ENCODE measurements at places on chromosomes 6 and 20. TPM values are rescaled to one million over a fixed set of nuclear protein-coding genes. Genes with fewer than 3 reads are reported as not detected.

DNA sequence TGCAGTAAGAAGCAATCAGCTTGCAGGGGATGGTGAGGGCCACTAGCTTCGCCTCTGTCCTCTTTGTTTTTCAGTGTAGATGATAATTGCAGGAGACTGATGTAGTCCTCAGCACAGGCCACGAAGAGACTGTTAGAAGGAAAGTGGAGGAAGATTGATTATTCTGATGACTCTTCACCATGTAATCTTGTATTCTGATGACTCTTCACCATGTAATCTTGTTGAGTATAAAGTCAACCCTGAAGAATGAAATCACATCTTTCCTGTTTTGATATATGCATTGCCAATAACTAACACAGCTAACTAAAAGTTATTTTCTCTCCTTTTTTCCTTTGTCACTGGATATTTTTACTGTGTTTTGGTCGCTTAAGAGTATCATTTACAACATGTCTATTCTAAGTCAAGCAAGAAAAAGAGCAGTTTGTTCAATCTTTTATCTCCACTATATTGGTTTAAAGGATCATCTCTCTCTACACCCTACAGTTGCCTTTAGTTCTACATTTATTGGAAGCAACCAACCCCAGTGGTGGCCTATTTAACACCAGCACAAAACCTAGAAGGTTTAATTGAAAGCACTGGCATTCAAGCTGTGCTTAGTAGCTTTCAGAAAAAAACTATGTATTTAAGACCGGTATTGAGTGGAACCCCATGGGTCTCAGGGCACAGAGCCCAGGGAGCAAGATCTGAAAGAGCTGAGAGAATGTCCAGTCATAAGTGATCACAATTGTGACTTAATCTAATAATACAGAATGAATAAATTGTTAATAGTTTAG is 107.2 kb upstream of the BTBD3 start:
- no peaks in the 10 kb centered on the region for H3K27me3 ChIP-seq
- no peak overlapping the region for H3K4me3 ChIP-seq
- H3K27ac ChIP-seq: no peak overlapping the region
- no peaks in the 10 kb centered on the region for H3K4me1 ChIP-seq
- no peak for DNase-seq

DNA sequence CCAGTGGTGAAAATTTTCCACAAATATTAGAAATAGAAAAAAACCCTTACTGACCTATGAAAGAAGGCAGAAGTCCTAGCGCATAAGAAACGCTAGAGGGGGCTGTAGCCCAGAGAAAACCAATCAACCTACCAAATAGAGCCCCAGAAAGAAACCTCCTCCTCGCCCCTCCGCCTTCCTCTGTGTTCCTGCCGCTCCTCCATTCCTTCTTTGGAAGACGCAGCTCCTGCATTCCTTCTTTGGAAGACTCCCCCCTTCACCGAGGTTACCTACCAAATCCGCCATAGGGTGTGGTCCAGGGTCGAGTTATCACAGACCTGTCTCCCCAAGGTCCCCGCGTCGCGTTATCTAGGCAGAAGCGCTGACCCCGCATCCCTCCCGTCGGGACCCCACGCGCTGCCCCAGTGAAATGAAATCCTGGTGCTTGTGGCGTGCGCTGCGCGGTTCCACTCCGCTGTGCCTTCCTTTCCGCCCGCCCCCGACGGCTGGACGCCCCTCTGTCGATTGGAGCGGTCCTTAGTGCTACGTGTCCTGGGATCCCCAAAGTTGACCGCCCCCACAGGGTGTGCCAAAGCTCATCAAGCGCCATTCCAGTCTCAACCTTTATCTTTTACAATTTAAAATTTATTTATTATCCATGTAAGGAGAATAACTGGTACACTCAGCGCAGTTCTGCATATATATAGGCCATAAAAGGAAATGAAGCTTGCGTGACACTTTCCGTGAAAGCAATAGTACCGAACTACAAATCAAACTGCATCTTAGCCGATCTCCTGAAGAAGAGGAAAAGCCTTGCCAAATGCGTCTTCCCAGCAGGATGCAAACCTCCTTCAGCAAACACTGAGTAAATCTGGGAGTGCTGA is 13.0 kb downstream of the RPP21 start:
- no peak overlapping the region for H3K4me3 ChIP-seq
- H3K27me3 ChIP-seq: 0 out of 2 replicates have a peak, but pooled peaks cover 7% of the 10 kb centered on the region
- H3K36me3 ChIP-seq: no peaks in the 10 kb centered on the region
- no peaks in the 10 kb centered on the region for H3K4me1 ChIP-seq
- DNase-seq: peak; percentile 71

DNA sequence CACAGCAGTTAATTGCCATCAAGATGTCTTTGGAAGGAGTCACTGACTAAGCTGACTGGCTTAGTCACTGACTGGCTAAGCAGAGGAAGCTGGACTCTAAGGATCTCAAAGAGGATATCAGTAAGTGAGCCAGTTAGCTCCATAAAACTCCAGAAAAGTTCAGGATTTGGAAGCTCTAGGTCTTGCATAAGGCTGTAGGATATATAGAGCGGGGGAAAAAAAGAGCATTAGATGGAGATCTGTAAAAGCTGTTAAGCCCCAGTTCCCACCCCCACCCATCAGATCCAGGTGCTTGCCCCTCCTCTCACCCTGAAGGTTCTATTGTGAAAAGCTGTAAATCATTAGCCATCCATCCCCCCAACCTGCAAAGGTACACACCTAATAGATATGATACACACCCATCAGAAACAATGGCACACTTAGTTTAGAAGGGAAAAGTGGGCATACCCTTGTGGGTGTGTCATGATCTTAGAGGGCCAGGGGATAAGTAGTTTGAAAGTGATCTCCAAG is 32.2 kb downstream of the CARMIL1 start:
- peak overlapping the region; percentile 16 for H3K27ac ChIP-seq
- no peaks in the 10 kb centered on the region for H3K36me3 ChIP-seq
- peak; percentile 60 for DNase-seq
- no peaks in the 10 kb centered on the region for H3K27me3 ChIP-seq
- H3K4me1 ChIP-seq: peaks cover 39% of the 10 kb centered on the region

NRN1 gene
- total RNA-seq: not detected

PLCB1 gene
- 15.8 TPM for total RNA-seq

Data from HCT116 (cell line).